Stimulated activated CD4-positive, alpha-beta T cell treated with anti-CD3 and anti-CD28 coated beads, Interleukin-2, amount 100 ng/mL, for 48 hours (primary cell): ENCODE measurements at places on chromosomes 1 and 21.

DNA sequence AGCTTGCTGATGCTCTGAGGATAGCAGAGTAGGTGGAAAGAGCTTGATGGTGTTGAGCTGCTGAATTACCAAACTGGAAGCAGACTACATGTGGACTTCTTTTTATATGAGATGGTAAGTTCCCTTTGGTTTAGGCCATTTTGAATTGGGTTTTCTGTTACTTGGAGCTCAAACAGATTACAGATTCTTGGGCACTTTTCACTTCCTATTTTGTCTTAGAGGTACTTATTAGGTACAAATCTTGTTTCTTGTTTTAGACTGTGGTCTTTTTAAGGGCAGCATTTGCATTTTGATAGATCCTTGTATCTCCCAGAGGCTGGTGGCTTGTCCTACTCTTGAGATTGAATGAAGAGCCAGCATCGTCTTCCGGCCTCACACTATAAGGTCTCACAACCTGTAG lies 70.2 kb downstream of the GADD45A start:
- no peak for DNase-seq

- no peak for DNase-seq
These were observed 96.0 kb downstream of the CLIC6 start for GRCh38 chr21:34764715-34765284.

DNA sequence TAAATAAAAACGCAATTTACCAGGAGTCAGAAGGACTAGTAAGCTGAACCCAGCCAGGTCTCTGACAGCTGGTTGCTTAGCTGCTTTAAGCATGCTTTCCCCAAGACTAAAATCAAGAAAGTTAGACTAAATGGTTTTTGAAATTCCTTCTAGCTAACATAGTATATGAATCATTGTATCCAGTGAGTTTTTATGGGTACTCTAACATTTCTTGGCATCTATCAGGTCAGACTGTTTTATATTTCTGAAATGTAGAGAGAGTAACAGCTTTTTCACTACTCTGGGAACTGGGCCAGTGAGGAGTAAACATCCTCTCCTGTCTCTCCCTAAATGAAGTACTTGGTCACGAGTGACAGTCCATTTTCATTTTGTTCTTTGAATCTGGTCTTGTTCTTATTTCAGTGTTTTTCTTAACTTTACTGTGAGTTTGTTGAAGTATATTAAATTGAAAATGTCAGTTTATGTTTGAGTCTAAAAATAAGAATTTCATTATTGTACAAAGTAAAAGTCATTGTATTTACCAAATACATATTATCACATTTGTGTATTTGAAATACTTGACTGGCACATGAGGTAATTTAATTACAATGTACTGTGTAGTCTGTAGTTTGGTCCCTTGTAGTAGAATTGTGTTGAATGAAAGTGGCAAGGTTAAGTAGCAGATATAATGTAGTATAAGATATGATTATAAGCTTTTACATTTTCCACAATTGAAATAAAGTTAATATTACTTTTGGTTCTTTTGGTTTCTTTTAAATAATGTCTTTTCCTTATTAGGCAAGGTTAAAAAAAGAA lies 47.6 kb downstream of the PKN2 start:
- DNase-seq = no peak

DNA sequence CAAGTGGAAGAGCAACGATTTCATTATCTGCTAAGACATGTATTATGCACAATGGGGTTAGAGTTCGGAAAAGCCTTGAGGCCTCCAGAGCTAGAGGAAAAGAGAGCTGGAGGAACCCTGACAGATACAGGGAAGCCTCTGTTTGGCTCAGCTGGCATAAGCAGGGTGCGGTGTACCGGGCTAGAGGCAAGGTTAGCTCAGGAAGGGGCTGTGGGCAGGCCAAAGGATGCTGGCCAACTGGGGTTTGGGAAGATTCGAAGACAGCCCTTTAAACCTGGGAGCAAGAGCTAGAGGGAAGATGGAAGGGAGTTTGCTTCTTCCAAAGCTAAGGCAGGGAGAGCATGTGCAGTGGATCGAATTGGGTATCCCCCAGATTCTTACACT lies 107.6 kb upstream of the TLR5 start:
- DNase-seq = no peak

DNA sequence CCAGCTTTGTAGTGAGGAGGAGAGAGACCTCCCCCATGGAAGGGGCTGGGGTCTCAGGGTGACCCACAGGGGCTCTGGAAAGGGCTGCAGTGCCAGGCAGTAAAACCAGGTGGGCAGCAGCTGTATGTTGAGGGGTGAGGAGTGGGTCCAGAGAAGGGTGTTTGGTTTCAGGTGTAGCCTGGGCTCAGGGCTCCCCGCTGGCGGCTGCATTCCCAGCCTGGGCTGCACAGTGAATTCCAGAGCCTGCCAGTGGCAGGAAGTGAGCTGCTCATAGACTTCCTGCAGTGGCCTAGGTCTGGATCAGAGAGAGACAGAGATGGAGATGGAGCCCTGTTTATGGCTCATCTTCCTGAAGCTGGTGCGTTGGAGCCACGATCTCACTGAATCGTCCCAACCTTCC lies 356.4 kb downstream of the PTPRU start:
- no peak for DNase-seq

DNA sequence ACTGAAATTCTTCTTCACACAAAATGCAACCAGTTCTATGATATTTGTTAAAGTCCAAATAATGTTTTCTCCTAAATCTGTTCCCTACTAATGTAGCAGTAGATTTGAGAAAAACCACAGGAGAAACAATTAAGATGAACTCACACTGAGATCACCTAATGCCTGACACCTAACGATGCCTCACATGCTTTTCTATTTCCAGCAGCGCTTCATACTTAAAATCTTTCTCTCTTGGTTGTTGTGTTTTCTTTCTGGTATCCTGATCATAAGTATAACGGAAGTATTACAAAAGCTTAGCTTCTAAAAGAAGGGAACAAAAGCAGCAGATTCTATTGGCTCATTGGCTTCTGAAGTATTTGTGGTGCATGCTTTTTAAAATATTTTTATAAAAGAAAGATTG lies 267.2 kb upstream of the SGIP1 start:
- no peak for DNase-seq

DNA sequence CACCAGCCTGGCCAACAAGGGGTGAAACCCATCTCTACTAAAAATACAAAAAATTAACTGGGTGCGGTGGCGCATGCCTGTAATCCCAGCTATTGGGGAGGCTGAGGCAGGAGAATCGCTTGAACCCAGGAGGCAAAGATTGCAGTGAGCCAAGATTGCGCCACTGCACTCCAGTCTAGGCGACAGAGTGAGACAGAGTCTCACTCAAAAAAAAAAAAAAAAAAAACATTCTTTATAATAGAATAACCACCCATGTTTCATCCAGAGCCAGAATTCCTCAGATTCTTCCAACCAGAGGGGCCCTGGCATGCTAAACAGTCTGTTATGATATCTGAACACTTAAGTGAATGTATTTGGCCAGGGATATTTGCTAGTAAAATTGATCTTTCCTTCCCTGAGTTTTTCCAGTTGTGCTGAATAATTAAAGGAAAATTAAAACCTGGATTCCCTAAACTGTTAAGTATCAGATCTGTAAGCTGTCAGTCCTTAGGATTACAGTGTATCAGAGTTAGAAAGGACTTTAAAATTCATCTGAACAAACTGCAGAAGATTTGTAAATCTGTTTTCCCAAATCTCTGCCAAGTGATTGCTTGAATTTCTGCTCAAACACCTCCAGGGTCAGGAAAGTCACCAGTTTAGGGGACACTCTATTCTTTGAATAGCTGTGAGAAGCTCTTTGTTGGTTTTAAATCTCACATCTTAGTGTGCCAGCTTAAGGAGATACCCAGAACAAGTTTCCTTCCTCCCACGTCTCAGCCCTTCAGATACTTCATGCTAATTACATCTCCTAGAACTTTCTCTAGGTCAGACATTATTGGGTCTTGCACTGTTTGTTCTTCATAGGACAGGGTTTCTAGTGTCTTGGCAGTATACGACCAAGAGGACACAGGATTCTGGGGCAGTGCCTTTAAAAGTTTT lies 84.6 kb upstream of the BMP8A start:
- DNase-seq = no peak

GRCh38 chr1:169914531-169914930 lies 20.8 kb upstream of the SCYL3 start:
- DNase-seq = no peak

DNA sequence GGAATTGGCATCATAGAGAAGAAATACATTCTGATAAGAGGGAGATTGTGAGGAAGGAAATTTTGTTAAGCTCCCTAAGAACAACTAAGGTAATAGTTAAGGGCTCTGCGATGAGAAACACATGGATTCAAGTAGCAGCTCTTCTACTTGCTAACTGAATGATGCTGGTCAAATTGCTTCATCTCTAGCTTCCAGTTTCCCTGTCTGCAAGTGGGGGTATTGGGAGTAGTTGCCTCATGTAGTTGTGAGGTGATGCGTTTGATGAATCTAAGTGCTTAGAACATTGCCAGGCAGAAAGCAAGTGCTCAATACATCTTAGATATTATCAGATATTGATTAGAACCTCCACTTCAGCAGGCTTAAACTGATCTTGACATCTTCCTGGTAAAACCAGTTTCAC lies 84.8 kb downstream of the CD58 start:
- DNase-seq = no peak

DNA sequence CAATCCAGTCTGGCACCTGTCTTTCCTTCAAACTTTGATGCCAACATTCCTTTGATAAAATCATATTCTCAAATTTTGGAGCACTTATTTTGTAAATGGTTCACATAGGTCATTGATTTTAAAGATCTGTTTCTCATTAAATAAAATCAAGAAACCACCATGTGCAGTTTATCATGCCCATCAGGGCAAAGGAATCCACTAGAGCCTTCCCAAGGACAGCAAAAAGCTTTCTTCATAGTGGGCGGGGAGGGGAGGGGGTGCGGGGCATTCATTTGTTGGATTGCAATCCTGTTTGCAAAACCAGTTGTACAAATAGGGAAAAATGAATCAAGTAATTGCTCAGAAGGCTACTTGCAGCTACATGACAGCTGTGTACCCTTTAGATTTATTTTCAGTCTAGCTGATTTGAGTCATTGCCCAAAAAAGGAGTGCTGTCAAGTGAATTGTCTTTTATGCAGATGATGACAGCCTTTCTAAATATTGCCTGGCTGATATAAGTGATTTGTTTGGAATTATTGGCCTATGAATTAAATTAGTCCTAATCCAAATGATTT lies 23.0 kb downstream of the LRRC8B start:
- no peak for DNase-seq

DNA sequence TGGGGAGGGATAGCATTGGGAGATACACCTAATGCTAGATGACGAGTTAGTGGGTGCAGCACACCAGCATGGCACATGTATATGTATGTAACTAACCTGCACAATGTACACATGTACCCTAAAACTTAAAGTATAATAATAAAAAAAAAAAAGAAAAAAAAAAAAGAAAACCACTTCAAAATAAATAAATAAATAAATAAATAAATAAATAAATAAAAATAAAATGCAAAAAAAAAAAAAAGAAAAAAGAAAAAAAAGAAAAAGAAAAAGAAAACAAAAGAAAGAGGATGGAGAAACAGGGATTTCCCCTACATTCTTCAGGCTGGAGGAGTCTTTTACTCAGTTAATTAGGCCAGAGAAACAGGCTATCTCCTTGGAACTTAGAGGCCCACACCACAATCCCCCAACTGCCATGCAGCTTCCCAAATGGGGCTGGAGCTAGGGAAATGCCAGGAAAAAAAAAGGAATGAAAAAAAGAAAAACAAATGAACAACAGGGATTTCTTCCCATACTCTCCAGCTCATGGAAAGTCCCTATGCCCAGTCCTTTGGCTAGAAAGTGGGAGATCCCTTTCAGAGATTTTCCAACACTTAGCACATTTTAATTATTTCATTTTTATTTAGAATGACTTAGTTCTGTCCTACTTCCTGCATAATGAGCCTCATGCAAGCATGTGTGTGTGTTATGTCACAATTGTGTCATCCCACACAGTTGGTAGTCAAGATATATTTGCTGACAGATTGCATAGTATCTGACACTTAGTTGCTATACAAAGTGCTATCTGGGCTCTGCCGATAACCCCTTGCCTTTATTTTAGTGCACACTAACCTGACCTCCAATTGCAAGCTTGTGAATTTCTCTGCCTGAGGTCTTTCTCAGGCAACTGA lies 486.4 kb downstream of the PLPP3 start:
- no peak for DNase-seq

DNA sequence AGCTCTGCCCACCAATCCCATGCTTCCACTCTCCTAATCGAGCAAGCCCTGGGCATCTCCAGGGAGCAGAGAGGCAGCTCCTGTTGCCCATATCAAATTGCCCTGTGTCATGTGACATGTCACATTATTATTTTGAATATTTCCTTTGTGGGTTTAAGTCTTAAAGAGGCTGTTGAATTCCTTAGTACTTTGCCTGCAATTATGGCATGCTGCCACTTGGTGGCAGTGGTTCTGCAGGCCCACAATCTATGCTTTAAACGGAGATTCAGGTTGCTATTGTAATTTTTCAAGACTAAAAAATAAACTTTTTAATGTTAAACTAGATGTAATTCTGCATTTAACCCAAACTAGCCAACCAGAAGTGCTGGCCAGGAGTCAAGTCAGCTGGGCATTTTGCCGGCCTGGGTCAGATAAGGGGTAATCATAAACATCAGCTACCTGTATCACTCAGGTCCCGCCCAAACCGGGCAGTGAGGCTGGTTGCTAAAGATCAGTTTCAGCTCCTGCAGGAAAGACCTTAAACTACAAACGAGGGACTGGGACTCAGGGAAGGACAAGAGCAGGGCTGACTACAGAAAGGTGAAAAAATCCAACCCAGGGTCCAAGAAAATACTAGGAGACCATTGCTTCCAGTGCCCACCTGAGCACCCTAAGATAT lies 37.3 kb upstream of the ARHGEF16 start:
- DNase-seq = no peak

DNA sequence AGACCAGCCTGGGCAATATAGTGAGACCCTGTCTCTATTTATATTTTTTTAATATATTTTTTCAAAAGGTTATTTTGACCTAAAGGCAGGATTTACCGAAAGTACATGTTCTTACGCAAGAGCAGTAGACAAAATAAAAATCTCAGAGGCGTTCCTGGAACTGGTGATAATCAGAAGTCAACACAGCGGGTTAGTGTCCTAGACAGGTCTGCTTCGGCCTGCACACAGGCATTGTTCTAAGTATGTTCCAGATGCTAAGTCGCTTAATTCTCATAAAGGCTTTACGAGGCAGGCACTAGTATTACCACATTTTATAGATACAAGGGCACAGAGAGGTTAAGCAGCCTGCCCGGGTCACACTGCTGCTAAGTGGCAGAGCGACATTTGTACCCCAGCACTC lies 56.9 kb upstream of the SLC25A33 start:
- no peak for DNase-seq

- DNase-seq = no peak
These were observed 64.3 kb downstream of the IL23R start for GRCh38 chr1:67230539-67230938.

GRCh38 chr1:89578151-89578550 lies 53.5 kb downstream of the LRRC8B start:
- no peak for DNase-seq

DNA sequence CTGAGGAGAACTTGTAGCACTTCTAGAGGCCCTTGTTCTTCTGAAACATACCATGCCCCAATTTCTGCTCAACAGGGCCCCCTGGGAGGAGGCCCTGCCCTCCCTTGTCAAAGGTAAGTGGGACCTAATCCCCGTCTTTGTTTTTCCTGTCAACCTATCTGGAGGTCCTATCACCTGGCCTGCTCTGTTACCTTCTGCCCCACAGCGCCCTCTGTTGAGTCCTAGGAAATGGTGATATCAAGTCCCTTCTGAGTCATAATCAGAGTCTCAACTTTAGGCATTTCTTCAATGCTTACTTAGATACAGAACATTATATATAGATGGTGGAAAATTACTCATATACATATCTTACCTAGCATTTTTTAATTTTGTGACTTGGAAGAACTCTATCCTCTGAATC lies 28.2 kb upstream of the FCRL4 start:
- peak; percentile 23 for DNase-seq
